Calu3 (cell line): ENCODE measurements at places on chromosomes 3 and 15. TPM values are rescaled to one million over a fixed set of nuclear protein-coding genes. Genes with fewer than 3 reads are reported as not detected.

GRCh38 chr3:44885618-44886017 is 11.2 kb downstream of the TGM4 start:
- DNase-seq: peak; percentile 90

DNA sequence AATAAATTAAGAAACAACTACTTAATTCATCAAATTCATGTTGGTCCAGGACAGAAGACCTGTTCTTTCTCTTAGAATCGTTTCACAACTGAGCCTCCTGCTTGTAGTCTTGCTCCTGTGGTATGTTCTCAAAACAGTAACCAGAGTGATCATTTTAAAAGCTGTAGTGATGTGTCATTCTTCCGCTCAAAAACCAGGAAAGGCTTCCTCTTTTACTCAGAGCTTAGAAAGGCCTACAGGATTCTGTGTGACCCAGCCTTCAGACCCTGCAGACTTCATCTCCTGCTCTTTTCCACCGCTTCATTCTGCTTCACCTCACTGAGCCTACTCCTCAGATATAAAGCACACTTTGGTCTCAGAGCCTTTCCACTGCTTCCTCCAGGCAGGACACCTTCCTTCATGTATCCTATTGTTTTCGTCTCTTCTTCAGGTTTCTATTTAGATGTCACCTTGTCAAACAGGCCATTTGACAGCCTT is 22.7 kb downstream of the ST6GAL1 start:
- no peak for DNase-seq

The ITIH4 gene
- 1.6 and 3.0 TPM in 2 replicates for total RNA-seq

GRCh38 chr3:141147657-141148056 is 84.0 kb upstream of the PXYLP1 start:
- DNase-seq: peak; percentile 40

GRCh38 chr15:82146576-82146975 is 100.8 kb upstream of the MEX3B start:
- no peak for DNase-seq

GRCh38 chr15:60704129-60704528 is 225.2 kb upstream of the ICE2 start:
- no peak for DNase-seq
